ENCODE measurements at places on chromosomes 7 and 10. TPM values are rescaled to one million over a fixed set of nuclear protein-coding genes. Genes with fewer than 3 reads are reported as not detected.

Gene ABCC2
- total RNA-seq, result 1.4 TPM

Gene CALCR
- total RNA-seq, result not detected

Gene PTER
- 27.0 TPM for total RNA-seq

Gene HOXA5
- total RNA-seq, result not detected

Gene PIK3CG
- 26.6 TPM for total RNA-seq

Gene ANXA8L1
- not detected for total RNA-seq

Gene ELAPOR2
- 2.3 TPM for total RNA-seq

Gene NUPR2
- total RNA-seq, result not detected

Gene HOXA4
- 0.19 TPM for total RNA-seq

Gene FLNC
- total RNA-seq, result 0.02 TPM

Gene DNAJC12
- total RNA-seq, result 31.8 TPM

Gene CYP3A5
- total RNA-seq, result not detected

Gene PNLIP
- not detected for total RNA-seq

Gene NPSR1
- not detected for total RNA-seq

Gene SEMA3E
- total RNA-seq, result not detected

All from activated CD8-positive, alpha-beta memory T cell treated with anti-CD3 and anti-CD28 coated beads for 36 hours (primary cell).